ENCODE measurements at places on chromosomes 16 and 17.

GRCh38 chr17:41984454-41984853 lies 17.9 kb downstream of the CNP start:
- DNase-seq: no peak

DNA sequence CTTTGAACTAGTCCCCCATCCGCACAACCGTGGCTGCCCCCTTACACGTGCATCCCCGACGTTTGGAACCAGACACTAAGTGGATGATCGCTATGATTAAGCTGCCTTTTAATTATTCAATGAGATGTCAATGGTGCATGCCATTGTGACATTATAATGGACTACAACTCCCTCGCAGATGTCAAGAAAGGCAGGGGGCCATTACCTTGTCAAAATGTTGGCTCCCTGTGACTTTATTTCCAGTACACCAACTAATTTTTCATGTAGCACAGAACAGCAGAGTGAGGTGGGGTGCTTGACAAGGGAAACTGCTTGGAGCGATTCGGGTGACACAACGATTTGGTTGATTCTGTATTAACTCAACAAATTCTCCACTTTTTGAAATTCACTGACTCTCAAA lies 26.5 kb downstream of the ASIC2 start:
- DNase-seq: no peak

DNA sequence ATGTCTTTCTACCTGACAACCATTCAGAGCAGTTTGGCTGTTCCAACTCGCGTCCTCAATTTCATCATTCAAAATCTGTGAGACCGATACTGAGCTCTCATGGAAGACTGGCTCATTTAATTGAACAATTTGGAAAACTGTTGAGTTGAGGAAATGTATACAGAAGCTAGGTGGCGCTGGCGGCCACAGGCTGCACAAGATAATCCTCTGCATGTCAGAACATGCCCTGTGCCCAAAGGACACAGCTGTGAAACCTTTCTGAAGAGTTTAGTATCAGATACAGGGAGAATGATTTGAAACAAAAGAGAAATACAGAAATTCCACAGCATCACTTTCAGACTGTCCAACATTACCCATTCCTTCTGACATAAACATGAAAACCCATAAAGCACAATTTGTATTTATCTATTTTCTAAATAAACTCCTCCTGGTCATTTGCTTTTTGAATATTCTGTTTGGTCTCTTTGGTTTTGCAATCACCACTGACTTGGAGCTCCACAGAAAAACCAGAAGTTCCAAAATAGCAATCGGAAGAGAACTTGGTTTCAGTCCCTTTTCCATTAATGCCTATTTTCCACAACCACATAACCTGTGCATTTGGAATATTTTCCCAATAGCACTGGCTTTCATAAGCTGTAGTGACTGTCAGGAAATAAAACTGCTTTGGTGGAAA lies 192.8 kb downstream of the MAP2K6 start:
- peak; percentile 86 for DNase-seq

GRCh38 chr16:19114359-19115147 lies 789 bp downstream of the ITPRIPL2 start:
- peak; percentile 9 for DNase-seq

- DNase-seq: no peak
These were observed 589 bp downstream of the ARL6IP1 start for GRCh38 chr16:18800775-18801144.

- DNase-seq: peak; percentile 28
These were observed 58.1 kb downstream of the CYB5B start for GRCh38 chr16:69482410-69482991.

GRCh38 chr17:9220398-9221146 lies 199.3 kb downstream of the NTN1 start:
- no peak for DNase-seq

GRCh38 chr17:3678095-3678820 lies 9.6 kb downstream of the EMC6 start:
- DNase-seq: peak; percentile 41

- no peak for DNase-seq
These were observed 20.3 kb downstream of the CACNG5 start for GRCh38 chr17:66855204-66855603.

GRCh38 chr17:82976982-82977488 lies 102.4 kb upstream of the METRNL start:
- no peak for DNase-seq

DNA sequence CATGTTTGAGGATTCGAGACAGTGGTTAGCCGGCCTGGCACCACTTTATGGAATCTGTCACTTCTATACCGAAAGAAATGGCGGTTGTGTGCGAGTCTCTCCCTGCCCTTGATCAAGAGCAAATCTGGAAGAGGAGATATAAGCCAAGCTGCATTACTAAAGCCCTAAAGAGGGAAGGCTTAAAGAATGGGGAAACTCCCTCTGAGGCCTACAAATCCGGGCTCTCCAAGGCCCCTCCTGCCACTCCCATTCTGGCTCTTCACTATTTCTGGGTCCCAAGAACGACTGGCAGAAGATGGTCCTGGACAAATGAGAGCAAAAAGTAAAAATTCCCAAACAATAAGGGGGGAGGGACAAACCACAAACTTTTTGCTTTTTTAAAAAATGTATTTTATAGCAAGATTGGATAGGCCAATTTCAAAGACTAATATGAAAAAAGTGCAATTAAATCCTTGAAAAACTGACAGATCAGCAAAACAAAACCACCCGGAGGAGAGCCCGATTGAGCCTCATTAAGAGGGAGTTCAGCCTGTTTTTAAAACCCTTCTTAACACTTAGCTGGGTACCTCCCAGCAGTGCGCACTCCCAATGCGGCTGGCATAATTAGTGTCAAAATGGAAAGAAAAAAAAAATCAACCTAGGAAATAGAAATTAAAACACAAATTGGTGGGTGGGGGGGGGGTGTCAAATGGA lies 193.5 kb downstream of the ZFHX3 start:
- no peak for DNase-seq

- DNase-seq: no peak
These were observed 351 bp upstream of the GDPD1 start for GRCh38 chr17:59219992-59220327.

DNA sequence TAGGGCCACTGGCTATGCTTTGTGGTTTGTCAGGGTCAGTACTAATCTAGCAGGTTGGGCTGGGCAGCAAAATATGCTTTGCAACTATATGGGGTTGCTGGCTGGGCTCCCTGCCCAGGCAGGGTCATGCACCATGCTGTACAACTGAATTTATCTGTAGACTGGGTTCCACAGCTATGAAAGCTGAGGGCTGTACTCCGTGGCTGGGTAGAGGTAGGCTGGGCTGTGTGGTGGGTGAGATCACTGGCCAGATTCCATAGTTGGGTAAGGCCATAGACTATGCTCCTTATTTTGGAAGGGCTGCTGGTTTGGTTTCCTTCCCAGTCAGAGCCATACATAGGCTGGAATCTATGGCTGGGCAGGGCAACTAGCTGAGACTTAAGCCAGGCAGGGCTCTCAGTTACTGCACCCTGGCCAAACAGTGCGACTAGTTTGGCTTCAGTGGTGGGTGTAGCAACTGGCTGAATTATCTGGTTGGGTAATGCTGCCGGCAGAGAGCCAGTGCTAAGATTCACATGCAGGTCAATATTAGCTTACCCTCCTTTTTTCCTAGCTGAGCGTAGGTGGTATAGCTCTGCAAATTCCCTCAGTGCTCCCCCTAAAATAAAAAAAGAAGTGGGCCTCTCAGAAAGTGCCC lies 769.1 kb upstream of the CDH8 start:
- DNase-seq: no peak

- no peak for DNase-seq
These were observed 2.3 kb downstream of the DNASE1 start for GRCh38 chr16:3656491-3657468.

- DNase-seq: peak; percentile 55
These were observed 11.2 kb downstream of the TFAP4 start for GRCh38 chr16:4261557-4262172.

DNA sequence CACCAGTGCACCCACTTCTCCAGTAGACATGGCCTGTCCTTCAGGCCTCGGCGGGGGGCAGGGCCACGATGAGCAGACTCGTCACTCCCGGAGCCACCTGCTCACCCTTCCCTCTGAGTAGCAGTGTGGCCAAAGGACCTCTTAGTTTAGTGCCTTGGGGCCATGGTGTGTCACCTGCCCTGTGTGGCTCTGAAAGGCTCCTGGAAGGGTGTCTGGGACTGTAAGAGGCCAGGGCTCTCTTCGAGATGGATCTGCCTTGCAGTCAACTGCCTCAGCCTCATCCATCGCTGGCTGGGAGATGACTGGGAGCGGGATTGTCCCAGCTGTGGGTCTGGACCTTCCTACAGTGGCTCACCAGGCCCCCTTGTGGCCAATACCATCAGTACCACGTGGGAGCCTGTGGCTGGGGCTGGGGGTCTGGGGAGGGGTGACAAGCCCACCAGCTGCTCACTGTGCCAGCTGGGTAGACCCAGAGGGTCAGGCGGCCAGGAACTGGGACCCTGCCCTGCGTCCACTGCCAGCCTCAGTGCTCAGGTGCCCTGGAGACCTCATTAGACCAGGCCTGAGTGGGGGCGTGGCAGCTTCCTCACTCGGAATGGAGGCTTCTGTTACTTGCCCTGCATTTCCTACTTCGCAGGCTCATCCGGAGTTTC lies 133.4 kb downstream of the OR1D5 start:
- DNase-seq: peak; percentile 41

GRCh38 chr17:8160224-8160577 lies 2.5 kb downstream of the VAMP2 start:
- DNase-seq: no peak

DNA sequence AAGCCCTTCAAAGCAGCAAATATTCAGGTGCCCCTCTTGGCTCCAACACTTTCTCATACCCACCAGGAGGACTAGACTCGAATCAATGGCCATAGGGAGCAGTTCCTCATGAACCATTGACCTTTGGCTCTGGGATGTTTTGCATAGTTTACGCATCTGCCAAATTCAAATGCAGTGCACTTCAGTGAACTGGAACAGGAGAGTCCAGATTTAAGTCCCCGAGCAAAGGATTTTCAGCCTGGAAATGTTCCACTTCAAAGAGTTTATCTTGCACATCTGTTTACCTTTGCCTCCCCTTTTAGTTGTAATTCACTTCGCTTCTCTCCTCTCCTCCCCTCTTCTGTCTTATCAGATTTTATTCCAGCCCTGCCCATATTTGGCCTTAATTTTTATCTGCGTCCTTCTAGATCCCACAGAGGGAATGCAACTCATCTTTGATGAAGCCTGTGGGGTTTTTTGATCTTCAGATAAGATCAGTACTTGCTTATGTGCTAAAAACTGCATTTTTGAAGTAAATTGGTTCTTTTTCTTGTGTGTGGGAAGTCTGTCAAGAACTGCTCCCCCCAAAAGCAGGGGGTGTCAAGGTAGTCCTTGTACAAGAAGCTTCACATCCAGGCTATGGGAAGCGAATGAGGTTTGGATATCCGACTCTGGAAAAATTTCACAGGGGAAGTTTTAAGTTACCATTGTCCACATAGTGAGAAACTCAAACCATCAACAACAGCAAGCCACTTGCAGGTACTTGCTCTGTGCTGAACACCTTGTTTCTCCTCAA lies 281.6 kb downstream of the RBFOX1 start:
- no peak for DNase-seq

DNA sequence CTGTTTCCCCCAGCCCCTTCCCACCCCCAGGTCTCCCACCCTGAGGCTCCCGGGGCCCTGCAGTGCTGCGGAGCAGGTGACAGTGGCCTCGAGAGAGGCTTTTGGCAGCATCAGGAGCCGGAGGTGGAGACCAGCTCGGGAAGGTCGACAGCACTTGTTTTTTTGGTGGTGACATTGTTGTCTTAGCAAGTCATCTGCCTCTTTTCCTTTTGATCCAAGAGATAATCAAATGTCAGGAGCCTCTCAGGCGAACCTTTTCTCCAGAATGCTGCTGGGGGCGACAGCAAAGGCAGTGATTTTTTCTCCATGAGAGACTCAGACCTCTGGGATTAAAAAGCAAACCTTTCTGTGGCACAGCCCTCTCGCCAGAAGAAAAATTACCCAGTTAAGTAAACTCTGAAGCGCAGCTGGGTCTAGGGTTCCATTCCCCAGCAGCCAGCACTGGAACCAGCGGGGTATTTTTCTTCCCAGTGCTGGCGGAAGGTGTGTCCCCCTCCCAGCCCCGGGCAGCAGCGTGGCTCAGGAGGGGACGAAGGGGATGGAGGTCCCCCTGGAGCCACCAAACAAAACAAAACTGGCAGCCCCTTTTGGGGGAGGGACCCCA lies 37.2 kb downstream of the GRIN2C start:
- no peak for DNase-seq

GRCh38 chr16:56649820-56650219 lies 1.9 kb upstream of the MT1B start:
- no peak for DNase-seq

Data from cerebellar cortex (tissue), 1 donor.